ENCODE measurements at places on chromosomes 1 and 21.

- no peak for DNase-seq
Observed at GRCh38 chr1:75373542-75374159, 237.3 kb downstream of the SLC44A5 start.

- no peak for DNase-seq
Observed at GRCh38 chr1:163265547-163265946, 56.2 kb upstream of the NUF2 start.

DNA sequence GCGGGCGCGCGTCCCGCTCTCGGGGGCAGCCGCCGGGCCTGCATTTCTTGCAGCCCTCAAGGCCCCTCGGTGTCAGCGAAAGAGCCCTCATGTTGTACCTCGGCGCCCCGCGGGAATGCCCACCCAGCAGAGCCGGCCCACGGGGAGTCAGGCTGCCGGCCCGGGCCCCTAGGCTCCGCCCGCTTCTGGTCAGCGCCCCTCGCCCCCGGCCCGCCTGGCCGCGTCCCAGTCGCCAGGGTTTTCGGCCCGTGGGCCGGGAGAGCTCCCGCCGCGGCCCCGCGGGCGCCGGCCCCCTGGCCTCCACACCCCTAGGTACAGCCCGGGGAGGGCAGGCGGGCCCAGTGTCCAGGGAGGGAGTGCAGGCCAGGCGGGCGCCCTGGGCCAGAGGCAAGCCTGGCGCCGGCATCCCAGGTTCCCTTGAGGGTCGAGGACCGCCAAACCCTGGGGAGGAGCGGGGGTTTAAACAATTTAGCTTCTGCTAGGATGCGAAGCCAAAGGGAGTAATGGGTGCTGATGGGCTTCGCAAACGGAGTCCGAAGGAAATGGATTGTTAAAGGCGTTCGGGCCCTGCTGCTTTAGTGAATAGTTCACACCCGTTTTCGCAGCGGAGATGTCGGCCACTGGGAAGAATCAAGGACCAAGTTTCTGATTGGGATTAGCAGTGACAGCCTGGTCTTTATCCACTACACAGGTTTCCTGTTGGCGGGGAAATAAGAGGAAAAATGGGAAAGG lies 486 bp upstream of the KCNA3 start:
- DNase-seq = no peak

GRCh38 chr1:12585951-12586942 lies 31.8 kb downstream of the DHRS3 start:
- DNase-seq = no peak

GRCh38 chr1:60118085-60118484 lies 44.5 kb upstream of the C1orf87 start:
- DNase-seq = no peak

DNA sequence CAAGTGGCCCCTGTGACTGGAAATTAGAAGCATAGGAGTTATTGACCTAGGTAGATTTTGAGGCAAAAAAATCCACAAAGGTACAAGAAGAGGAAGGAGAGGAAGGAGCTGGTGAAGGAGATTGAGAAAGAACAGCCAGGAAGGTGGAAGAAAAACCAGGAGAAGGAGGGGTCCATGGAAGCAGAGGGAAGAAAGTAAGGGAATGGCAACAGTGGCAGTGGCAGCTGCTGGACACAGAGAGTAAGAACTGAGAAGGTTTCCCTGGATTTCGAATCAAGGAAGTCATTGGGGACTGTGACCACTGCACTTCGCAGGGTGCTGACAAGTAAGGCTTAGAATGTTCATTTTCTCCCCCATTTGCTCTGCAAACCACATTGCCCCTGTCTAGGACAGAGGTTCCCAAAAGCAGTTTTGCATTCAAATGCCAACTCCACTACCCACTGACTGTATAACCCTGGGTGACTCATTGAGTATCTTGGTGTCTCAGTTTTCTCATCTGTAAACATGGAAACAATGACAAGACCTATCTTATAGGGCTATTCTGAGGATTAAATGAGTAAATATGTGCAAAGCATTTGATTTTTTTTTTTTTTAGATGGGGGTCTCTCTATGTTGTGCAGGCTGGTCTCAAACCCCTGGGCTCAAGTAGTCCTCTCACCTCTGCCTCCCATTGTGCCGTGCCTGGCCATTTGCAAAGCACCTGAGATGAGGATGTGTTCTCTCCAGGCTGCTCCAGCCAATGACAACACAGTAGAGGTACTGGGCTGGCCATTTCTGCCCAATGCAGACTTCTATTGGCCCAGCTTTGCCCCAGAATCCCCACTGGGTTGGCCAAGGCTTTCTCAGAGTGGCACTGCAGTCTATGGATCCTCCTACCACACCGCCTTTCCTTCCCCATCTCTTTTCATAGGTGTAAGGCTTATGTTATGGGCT lies 9.3 kb upstream of the CAPN2 start:
- DNase-seq = no peak

GRCh38 chr1:213750231-213751063 lies 237.3 kb upstream of the PROX1 start:
- DNase-seq = no peak

DNA sequence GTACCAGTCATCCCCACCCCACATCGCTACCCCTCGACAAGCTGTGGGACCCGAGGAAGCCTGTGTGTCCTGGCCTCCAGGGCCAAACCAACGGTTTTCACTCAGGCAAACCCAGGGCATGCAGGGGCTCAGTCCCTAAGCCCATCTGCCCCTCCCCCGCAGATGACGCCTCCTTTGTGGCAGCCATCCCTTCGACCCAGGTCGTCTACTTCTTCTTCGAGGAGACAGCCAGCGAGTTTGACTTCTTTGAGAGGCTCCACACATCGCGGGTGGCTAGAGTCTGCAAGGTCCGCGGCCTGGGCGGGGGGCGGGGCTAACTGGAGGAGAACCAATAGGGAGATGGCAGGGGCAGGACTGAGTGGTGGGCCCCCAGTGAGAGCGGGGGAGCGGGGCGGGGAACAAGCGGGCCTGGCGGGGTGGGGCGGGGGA lies 7.4 kb downstream of the SEMA4A start:
- peak; percentile 86 for DNase-seq

DNA sequence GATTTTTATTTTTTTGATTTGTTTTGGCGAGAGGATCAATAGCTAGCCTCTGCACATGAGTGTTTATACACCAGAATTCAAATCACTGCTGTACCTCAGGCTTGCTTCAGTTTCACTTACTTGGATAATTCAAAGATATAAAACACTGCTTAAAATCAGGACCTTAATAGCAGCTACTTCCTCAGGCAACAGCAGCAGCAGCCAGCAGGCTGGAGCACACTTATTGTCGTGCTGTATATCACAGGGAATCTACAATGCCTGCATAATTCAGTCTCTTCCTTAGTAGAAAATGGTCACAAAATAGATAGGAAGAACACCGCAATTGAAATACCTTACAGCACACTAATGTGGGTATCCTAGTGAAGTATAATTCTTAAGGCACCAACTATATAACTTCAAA lies 497.3 kb downstream of the NEGR1 start:
- no peak for DNase-seq

DNA sequence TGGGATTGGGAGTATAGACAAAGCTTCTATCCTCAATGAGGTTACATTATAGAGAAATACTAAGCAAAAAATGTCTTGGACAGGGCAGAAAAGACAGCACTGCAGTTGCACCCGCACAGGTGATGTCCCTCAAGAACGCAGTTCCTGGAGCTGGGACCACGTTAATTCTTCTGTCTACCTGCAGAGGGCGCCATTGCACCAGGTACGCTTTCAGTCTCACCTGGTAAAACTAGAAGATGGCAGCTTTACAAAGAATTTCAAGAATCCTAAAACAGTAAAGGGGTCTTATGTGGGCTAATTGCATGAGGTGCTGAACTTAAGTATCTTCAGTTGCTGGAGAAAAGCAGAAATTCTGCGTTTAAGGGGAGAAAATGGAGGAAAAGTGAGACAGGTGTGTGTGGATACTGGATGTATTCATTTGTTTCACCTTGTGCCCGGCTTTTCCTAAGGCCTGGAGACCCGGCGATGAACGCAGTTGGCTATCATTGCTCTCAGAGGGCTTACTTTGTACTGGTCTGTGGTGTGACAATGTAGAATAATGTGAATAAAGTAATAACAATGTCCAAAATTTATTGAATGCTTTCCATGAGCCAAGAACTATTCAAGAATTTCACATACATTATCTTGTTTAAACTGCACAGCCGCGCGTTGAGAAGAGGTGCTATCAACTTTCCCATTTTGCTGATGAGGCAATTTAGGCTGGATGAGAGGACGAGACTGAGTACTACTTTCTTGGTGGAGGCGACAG lies 276.3 kb upstream of the GREM2 start:
- DNase-seq = peak; percentile 35

DNA sequence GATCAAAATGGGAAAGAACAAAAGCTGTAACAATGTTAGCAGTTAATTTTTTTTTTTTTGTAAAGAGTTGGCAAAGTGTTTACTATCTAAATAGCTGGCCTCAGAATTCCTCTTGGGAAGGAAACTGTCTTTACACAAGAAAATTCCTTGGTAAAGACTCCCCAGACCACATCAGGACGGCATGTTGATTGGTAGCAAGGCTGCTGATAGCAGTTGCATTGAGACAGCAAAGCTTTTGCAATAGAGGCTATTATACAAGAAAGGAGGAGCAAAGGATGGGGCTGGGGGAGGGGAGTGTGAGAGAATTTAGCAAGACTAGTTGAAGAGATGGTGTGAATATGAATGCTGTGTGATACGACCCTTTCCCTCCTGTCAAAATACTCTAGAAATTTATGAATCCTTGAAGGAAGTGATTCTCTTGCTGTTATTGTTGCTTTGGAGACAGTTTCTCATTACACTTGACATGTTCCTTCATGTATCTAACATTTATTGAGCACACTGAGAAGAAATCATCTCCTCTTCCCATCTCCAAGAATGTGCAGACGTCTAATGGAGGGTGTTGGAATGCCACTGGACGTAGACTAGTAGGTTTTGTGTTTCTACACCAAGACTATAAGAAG lies 355.6 kb downstream of the SIPA1L2 start:
- no peak for DNase-seq

DNA sequence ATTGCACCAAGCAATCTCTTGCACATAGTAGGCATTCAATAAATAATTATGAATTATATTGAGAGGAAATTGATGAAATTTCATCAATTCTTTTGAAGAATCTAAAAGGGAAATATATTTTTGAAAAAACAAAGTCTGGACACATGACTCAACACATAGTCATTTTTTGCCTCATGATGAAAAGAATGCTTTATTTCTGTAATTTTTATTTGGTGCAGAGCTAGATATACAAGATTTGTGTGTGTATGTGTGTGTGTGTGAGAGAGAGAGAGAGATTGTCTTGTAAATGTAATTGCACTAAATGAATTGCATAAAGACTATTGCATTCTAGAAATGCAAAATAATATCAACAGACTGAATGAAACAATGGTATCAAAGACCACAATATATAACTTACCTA lies 206.2 kb upstream of the C1orf87 start:
- DNase-seq = no peak

DNA sequence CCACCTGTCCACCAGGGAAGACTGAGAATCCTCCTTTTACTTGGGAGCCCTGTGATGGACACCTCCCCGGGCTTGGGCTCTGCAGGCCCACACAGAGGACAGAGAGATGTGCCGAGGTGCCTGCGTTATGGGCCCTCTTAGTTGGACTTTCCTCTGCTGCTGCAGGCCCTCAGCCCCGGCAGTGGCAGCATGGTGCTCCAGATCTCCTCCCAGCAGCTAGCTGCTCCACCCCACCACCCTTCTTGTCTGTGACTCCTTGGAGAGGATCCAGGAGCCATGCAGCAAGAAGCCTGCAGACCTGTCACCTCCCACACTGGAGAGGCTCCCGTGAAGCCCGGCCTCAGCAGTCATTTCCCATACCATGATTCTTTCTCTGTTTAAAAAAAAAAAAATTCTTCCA lies 27.4 kb downstream of the PHGDH start:
- no peak for DNase-seq
